Stimulated activated CD8-positive, alpha-beta memory T cell treated with anti-CD3 and anti-CD28 coated beads, Interleukin-7, amount 100 ng/mL, for 48 hours (primary cell): ENCODE measurements at places on chromosomes 2 and 18.

- no peak for DNase-seq
These were observed 45.4 kb upstream of the REG3G start for GRCh38 chr2:78980152-78980465.

DNA sequence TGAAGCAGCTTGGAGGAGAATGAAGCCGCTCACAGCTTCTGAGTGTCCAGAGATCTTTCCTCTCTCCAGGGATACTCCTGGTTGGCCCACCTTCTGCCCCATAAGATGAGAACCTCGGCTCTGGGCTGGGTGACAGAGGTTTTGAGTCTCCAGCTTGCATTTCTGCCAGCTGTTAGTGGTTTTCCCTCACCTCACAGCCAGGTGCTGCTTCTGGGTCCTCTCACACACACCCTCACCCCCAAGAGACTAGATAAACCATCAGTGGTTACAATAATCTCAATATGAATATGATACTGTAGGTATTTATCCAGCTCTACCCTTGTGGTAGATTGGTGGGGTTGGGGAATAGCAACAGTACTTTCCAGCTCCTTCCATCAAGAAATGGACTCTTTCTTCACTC is 161.7 kb upstream of the SIX3 start:
- DNase-seq, result no peak

GRCh38 chr2:7685342-7686015 is 768.3 kb downstream of the RNF144A start:
- DNase-seq, result no peak

- DNase-seq, result no peak
These were observed 120.8 kb downstream of the GREB1L start for GRCh38 chr18:21362831-21363230.

DNA sequence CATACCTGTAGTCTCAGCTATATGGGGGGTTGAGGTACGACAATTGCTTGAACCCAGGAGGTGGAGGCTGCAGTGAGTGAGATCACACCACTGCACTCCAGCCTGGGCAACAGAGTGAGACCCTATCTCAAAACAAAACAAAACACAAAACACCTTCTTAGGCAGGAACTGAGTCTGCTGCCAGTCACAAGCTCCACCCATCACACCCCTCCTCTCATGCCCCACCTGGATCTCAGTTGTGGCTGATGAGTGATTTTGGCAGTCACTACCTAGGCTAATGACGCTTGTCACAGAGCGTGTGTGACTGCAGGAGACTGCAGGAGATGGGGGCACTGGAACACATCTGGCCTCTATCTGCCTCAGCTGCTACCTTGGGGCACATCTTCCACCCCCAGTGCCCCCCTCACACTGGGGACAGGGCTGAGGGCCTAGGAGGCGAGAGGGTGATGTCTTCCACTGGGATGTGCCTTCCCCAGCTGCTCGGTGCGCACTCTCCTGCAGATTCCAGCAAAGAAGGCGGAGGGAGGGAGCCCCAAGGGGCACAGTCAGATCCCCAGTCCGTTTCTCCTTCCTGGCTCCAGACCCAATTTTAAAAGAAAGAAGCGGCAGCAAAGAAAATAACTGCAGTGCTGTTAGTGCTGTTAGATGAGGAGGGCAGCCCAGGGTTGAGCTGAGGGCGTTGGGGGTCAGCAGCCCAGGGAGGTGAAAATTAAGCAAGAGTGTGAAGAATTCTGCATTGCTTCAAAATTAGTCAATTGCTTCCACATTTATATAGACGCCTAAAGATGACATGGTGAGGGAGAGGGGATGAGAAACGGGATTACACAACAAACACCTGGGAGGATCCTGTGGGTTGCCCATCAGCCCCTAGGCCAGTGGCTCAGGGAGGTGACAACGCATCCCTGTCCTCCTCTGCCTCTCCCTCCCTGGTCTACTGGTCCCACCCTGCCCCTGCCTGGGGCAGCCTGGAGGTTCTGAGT is 143.6 kb upstream of the HAAO start:
- DNase-seq, result no peak

GRCh38 chr18:27073404-27073830 is 111.7 kb downstream of the CHST9 start:
- no peak for DNase-seq
